Mesothelial cell of epicardium (in vitro differentiated cells): ENCODE measurements at places on chromosomes 11 and 22.

DNA sequence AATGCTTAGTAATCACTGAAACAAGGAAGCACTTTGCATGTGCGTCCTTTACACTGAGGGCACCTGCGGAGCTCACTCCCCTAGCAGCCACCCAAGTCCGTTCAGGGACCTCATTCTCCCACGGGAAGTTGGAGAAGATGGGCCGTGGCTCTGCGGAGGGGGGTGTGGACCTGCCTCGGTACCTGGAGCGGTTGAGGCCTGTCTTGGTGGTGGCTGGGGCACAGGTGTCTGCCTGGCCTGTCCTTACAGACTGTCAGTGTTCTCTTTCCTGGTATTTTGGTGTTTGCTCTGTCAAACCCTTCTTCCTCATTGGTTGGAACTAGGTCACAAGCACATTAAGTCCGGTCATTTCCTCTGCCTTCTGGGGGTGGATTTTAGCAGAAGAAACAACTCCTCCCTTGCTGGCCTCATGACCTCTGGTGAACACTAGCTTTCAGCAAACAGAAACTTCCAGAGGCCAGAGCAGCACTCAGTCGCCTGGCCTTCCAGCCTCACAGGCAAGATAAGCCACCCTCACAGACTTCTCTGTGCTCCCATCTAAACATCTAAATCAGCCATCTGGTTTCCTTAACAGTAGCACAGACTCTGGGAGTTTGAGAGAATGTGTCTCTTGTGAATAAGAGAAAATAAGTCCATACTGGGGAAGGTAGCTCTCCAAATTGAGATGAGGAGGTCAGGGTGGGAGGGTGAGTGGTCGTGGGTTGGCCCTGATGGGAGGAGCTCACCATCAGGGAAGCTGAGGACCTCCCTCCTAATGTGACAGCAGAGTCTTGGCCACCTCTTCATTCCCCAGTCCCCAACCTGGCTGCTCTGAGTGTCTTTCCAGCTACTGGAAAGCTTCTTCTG, 8.6 kb downstream of the SNAP29 start:
- no peak for DNase-seq

DNA sequence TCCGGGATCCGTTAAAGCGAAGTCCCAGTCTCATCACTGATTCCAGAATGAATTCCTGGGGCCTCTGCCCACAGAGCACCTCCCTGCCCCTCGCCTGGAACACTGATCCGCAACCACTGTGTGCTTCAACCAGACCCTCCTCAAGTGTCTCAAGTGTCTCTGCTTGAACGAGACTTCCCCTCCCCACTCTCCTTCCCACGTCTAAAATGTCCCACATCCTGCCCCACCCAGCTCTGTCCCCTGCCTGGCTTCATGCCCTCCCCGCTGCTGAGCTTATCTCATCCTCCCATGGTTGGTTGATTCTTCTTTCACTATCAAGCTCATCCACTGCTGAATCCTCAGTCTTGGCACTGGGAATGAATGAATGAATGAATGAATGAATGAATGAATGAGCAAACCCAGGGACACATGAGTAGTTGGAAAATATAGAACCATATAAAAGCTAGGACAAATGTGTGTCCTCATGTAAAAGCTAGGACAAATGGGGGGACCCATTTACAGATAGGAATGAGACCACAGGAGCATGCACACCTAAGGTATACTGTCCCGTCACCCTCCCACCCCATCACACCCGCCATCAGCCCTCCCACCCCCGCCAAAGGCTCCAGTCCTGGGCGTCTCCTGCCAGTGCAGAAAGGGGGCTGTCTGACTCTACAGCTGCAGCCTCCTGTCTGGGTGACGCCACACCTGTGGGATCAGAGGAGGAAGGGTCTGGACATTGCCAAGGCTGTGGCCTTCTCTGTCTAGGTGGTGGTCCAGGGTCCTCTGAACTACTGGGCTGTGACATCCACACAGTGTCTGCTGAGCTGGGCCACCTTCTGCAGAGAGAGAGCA, 71.4 kb upstream of the LINC01488 start:
- DNase-seq: no peak

- no peak for DNase-seq
These were observed 33.5 kb downstream of the GDPD4 start for GRCh38 chr11:77267962-77268361.

- DNase-seq: no peak
These were observed 15.9 kb downstream of the NEAT1 start for GRCh38 chr11:65438257-65439151.

- DNase-seq: no peak
These were observed 10.4 kb upstream of the PPP2R1B start for GRCh38 chr11:111776398-111777093.

DNA sequence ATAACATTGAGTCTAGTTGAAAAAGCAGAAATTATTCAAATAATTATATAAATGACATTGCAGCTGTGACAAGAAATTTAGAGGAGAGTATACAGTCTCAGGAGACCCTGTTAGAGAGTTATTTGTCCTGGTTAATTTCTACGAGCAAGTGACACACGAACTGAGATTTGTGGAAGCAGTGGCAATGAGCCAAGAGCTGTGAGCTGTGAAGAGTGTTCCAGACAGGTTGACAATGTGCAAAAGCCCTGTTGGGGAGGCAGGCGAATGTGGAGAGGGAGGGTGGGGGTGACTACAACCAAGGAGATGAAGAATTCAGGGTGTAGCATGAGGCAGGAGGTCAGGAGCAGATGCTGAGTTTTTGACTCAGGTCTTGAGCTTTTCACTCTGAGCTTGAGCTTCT, 620.2 kb upstream of the TENM4 start:
- no peak for DNase-seq

- no peak for DNase-seq
These were observed 50.9 kb upstream of the CHRNA10 start for GRCh38 chr11:3722100-3722499.

- DNase-seq: no peak
These were observed 41.6 kb downstream of the PITPNB start for GRCh38 chr22:27877501-27877900.

DNA sequence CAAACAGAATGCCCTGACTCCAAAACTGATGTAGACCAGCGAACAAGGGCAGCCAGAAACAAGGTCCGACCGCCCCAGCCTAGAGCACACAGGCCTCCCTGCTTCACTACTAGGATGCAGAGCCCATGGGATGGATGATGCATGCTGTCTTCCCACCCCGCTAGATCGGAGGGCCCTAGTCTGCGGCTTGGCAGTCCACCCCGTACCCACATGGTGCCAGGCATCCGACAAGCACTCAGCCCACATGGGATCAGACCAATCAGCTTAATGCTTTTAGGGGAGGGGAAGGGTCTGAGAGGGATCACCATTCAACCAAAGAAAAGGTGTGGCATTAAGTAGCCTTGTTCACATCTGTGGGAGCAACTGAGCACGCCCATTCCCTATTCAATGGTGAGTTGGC, 30.6 kb downstream of the PISD start:
- DNase-seq: no peak

- DNase-seq: no peak
These were observed 96.1 kb downstream of the PRR5L start for GRCh38 chr11:36392196-36392595.

DNA sequence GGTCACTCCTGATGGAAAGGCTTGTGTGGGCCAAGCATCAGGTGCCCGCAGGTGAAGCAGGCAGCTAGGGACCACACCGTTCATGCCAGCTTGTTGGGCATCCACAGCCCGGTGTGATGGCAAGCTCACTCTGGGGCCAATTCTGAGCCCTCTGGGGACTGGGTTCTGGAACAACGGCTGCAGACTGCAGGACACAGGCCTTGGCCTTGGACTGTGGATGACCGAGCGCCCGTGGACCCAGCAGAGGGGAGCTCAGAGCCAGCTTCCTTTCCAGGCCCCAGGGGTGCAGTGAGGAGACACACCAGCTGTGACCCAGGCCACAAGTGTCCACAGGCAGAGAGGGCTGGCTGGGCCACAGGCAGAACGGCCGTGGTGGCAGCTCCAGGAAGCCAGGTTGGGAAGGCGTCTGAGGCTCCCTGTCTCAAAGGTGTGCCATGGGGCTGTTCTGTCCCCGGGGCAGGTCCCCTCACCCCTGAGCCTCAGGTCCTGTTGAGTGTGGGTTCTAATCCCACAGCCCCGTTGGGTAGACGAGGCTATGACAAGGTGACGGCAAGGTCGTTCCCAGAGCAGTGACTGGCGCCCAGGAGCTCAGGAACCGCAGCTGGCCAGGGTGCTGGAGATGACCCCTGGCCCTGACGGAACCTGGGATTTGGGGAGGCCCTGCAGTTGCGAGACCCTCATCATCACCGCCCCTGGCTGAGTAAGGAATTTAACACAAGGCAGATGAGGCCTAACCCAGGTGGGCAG, 1079.4 kb downstream of the BRD1 start:
- peak; percentile 36 for DNase-seq

DNA sequence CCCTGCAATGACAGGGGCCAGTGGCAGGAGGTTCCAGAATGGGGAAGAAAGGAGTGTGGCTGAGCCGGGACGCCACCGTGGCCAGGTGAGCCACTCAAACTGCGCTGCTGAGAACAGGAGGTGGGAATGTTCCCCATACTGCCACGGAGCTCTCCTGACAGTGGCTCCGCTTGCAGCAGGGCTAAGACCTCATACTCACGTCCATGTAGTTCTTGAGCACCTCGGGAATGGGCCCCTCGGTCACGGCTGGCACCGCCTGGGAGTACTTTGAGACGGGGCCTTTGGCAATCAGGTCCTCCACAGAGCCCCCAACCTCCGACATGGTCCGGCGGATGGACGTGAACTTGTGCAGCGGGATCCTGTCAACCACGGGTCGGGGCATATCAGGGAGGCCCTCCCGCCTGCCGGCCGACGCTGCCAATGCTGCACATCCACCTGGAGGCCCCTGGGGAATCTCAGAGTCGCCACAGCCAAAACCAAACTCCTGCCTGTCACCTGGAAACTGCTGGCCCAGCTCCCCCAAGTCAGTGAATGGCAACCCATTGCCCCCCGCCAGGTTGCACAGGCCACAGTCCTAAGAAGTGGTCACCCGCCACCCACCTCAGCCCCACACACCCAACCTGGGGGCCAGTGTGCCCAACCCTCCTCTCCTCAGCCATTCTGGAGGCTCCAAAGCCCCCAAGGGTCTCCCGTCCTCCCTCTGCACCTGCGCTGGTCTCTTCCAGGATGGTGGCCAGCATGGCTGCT, 2.4 kb downstream of the CTSD start:
- DNase-seq: no peak

DNA sequence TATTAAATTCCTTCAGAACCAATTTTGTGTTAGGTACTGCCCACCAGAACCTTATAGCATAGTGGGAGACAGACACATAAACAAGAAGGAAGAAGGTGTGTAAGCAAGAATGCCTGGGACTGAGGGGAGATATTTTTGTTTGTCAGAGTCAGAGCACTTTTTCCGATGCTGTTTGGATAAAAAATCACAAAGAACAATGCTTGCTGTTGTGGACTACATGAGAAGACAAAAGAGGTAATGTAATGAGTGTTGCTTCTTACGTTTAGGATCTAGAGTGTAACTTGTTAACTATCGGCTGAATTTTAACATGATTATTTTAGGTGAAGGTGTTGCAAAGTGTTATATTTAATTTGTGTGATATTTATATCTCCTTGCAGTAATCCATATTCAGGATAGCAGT, 84.9 kb downstream of the ATM start:
- no peak for DNase-seq
